ENCODE measurements at places on chromosomes 4 and X.

- no peak for DNase-seq
These were observed 139.8 kb downstream of the BCOR start for GRCh38 chrX:39957816-39958566.

DNA sequence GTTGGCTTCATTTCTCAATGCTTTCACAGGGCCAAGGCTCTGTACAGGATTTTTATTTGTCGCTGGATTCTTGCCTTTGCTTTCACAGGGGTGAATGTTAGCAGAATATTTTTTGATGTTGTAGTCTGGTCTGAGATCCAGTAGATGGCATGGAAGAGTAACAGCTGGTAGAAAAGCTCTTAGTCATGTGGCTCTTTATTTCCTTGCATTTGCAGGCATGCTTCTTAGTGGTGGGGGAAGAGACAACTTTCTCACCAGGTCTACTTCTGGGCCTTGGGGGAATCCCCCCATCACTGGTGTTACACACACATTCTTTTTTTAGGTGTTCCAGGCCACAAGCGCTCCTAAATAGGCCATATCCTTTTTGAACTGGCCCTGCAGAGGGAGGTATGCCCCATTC, 58.2 kb upstream of the DKK2 start:
- no peak for DNase-seq

- DNase-seq = no peak
These were observed 240.9 kb upstream of the VEGFC start for GRCh38 chr4:177033632-177034031.

GRCh38 chr4:149280806-149281205, 534.8 kb downstream of the IQCM start:
- DNase-seq = no peak

DNA sequence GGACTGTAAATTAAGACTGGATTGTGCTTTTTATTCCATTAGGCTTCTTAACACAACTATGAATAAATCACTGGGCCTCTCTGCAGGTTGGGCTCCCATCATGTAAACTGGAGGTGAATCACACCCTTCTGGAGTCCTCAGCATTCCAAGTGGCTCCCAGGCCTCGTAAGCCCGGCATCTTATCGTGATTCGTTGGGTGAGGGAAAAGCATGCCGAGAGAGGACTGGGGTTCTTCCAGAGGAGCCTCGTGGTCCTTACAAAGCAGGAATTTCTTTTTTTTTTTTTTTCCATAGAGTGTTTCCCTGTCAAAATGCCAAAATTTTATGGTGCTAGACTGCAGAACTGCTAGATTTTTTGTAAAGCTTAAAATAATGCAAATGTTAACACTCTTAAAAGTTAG, 20.0 kb downstream of the CLDN22 start:
- DNase-seq = no peak

DNA sequence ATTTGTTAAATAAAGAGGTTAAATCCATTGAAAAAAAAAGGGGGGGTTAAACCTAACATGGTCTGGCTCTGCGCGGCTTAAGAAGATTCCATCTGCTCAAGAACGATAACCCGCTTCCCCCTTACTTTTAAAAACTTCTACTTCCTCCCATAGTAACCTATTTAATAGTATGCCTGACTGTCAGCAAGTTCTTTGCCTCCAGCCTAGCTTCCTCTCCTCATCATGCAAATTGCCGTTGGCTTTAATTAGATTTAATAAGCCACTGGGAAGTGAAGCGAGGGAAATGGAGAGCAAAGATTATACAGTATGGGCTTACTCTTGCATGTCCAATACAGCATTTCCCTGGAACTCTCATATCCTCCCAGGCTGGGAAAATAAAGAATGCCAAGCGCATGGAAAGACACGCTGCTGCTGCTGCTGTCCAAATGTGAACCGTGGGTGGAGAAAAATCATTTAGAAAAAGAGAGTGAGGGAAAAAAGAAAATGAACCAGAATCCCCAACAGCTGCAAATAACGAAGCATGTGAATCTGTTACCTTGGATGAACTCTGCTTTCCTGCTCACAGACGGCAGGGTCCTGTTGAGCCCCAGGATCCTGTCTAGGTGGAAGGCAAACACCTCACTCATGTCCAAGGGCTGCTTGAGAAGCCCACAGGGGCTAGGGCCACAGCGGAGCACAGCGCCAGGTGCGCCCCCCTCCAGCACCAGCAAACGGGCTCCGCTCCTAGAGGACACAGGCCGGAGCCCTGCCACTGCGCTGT, 2.7 kb downstream of the GASK1B start:
- DNase-seq = no peak

GRCh38 chr4:35151816-35152572, 1092.3 kb downstream of the ARAP2 start:
- no peak for DNase-seq

Measured in stimulated activated CD8-positive, alpha-beta memory T cell treated with anti-CD3 and anti-CD28 coated beads, Interleukin-7, amount 100 ng/mL, for 1 hour (primary cell).